ENCODE measurements at places on chromosomes 1 and 21.

GRCh38 chr1:185152187-185152767, 4.5 kb downstream of the TRMT1L start:
- DNase-seq = peak; percentile 21

DNA sequence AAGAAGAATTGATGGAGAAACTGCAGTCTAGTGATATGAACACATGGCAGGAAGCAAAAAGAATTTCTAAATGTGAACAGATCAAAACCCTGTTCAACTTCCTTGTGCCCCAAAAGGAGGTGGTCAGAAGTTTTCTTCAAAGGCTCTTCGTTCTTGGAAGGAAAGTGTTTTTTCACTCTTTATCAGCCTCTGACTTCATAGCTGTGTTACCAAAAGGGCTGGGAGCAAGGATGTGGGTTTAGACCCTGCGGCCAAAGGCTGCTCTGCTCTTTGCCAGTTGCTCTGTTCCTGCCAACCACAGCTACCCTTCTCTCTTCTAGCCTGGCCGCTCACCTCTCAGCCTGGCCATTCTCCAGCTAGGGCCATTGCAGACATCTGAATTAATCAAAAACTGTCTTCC, 53.8 kb downstream of the PTGER3 start:
- no peak for DNase-seq

DNA sequence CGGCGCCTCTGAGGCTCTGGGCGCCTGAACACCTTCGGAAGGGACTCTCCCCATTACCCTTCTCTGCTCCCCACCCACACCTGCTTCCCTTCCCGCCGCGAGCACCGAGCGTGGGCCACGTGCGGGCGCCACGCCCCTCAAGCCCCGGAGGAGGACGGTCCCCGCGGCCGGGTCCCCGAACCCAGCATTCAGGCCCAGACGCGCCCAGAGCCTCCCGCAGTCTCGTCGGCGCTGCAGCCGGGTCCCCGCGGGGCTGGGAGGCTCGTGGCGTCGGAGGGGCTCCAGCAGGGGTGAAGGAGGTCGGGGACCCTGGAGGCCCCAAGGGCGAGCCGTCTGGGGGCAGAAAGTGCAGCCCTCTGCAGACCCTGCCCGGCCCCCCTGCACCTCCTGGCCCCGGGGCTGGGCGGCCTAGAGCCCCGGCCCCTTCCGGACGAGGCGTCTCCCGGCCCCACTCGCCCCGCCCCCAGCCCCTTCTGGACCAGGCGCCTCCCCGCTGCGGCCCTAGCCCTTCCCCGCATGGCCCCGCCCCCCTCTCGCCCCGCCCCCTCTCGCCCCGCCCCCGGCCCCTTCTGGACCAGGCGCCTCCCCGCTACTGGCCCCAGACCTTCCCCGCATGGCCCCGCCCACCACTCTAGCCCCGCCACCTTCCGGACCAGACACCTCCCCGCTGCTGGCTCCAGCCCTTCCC, 378 bp upstream of the SMIM1 start:
- DNase-seq = peak; percentile 58

- no peak for DNase-seq
Measured at GRCh38 chr21:39803393-39803792, 58.4 kb downstream of the IGSF5 start.

DNA sequence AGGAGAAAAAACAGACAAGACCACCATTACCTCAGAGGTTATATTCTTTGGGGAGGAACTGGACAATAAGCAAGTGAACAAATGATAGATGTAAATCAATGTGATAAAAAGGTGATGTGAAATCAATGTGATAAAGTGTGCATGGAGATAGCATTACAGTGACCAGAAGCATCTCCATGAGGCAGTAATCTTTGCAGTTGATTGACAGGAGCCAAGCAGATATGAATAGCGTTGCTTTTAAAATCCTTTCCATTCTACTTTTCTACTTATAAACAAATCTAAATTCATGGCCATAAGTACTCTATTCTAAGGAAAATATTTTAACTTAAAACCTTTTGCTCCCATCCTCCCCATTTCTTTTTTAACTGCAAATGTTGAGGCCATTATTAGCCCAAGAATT, 2.8 kb upstream of the H3-3A start:
- DNase-seq = no peak

- DNase-seq = no peak
Measured at GRCh38 chr1:219847215-219847855, 81.0 kb downstream of the SLC30A10 start.

GRCh38 chr1:204530932-204531331, 14.7 kb downstream of the MDM4 start:
- DNase-seq = no peak

- peak; percentile 44 for DNase-seq
Measured at GRCh38 chr1:212669102-212669501, 30.5 kb downstream of the BATF3 start.

- no peak for DNase-seq
Measured at GRCh38 chr1:25243907-25244306, 3.3 kb downstream of the RSRP1 start.

DNA sequence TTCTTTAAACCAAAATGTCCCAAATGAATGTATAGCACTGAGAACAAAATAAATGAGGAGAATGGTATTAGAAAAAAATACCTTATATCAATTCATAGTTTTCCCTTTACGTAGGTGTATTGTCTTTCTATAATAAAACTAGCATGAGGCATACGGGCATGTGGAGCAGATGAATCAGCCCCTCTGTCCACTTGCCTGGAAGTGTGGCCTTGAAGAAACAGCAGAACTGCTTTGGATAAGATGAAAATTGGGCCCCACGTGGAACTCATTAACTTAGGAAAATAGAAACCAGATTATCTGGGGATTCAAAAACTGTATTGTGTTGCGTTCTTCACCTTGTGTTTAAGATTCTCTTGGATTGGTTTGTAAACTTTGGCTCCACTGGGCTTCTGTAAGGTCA, 356.8 kb upstream of the B3GALT2 start:
- DNase-seq = peak; percentile 2

DNA sequence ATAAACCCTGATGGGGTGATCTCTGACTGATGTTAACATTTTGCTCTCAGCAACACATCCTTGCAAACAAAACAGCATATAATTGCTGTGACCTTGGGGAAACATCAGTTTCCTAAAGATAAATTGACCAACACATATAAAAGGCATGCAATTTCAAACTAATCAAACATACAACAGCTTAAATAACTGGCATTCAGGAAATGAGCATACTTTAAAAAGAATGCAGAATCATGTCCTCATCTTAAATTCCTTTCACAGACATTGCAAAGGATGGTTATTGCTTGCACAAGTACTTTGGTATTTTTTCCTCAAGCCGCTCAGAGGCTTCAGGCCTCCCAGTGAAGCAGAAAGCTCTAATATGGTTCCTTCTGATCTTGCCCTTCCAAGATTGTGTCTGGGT, 53.4 kb upstream of the RGS18 start:
- peak; percentile 67 for DNase-seq

- DNase-seq = peak; percentile 39
Measured at GRCh38 chr1:178389441-178389840, 107.3 kb downstream of the CLEC20A start.

DNA sequence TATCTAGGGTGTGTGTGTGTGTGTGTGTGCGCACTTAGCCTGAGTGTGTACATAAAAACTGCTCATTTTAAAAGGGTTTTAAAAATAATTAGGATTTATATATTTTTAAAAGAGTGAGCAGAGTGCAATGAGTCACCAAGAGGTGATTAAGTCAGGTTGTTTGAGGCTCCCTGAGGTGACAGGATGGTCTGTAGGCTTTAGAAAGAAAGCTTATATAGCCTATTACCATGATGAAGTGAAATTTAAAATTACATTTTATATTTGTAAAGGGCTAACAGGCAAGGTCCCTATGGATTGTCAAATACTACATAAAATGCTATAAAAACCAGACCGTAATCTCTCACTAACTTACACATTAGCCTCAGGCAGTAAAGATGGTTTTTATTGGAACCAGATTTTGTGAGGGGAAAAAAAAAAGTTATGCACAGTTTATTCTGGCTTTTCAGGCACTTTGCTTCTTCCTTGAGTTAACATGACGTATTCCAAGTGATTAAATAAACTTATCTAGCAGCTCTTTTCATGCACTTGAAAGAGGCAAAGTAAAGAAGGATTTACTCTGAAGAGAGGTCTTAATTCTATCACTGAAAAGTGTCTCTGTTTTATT, 711.7 kb upstream of the PTBP2 start:
- DNase-seq = no peak

DNA sequence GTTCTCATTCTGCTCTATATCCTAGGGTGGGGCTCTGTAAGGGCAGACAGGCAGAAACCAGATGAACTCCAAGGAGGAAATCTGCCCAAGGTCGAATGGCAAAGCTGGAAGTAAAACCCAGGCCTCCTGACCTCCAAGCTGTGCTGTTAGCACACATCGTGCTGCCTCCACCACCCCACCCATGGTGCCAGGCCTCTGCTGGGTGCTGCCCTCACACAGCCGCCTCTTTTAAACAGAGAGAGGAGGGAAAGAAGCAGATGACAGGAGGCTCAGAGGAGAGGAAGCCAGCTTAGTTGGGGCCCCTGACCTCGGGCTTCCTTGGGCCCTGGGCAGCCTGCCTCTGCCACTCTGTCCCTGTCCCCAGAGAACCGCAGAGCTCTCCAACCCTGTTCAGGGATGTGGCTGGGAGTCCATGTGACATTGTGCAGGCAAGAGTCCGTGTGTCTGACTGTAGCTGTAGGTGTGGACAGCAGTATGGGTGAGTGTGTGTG, 1.1 kb downstream of the SYNC start:
- no peak for DNase-seq

DNA sequence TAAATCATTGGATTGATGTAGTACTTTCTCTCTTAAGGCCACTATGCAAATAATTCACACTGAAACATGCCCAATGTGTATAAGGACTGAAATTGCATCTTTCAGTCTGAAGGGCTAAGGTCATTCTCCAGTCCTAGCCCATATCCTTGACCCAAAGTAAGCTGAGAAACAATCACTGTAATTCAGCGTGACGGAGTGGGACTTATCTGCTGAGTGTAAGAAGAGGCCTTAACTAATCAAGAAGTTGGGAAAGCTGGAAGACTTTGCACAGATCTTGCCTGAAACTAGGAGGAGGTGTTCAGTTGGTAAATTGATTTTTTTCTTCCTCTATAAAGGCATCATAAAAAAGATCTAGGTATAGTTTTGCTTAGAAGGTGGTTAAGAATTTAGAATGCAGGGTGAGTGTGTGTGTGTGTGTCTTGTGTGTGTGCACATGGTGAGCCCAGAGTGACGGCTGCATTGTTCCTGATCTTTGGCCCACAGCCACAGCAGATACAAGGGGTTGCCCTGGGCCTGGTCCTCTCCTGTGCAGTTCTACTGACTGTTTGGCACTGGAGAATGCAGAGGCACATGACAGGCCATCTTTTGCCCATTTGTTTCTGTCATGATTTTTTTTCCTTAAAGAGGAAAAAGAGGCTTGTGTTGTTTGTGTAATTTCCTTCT, 13.3 kb upstream of the PPP2R5A start:
- no peak for DNase-seq

DNA sequence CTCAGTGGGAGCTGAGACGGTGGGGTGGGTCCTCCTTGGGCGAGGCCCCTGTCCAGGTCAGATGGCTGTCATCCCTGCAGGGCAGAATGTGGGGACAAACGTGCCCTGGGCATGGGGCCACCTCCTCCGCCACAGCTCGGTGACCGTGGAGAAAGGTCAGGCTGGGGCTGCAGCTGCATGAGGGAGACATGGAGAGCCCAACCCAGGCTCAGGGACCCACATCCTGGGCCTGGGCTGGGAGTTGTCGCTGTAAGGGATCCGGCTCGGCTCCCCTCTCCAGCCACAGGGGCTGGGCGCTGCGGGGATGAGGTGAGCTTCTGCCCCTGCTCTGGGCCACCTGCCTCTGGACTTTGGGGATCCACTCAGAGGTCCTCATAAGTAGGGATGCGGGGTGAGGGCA, 518 bp upstream of the PLCH2 start:
- DNase-seq = no peak

- no peak for DNase-seq
Measured at GRCh38 chr1:50271337-50271736, 151.9 kb downstream of the DMRTA2 start.

GRCh38 chr1:23799570-23800399, 769 bp downstream of the GALE start:
- peak; percentile 85 for DNase-seq

DNA sequence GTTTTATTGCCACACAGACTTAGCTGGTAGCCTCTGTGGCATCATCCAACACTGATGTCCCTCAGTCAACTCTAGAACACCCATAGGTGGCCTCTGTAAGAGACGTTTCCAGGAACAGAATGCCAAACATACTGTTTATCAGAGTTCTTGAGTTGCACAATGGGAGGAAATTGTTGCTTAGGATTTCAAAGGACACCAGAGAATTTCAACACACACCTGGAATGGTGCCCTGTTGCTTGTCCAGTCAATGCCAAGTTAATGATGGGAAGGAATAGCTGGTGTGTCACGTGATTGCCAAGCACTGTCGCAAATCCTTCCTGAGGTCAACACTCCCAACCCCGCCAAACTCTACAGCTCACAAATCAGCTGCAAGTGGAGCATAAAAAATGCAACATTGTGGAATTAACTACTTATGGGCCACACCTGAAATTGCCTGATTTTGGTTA, 28.6 kb upstream of the DUSP23 start:
- peak; percentile 99 for DNase-seq

- DNase-seq = no peak
Measured at GRCh38 chr1:8386247-8386646, 68.3 kb downstream of the SLC45A1 start.

- DNase-seq = no peak
Measured at GRCh38 chr1:40810927-40811326, 27.3 kb downstream of the KCNQ4 start.

DNA sequence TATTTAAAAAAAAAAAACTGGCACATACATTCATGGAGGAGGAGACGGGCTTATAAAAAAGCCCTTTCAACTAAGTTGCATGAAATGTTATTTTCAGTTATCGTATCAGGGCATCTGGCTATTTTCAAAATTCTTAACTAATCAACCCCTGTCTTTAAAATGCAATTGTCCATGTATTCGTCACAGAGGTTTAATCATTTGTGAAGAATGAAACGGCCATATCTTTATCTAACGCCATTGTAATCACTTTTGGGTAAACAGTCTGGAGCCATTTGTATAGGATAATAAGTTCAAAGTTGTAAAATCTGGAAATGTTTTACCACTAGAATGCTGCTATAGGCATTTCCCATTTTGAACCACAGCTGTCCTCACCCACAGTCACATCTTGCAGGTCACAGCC, 30.4 kb downstream of the SLC30A10 start:
- DNase-seq = no peak

GRCh38 chr1:19400875-19401534, 84.3 kb downstream of the CAPZB start:
- DNase-seq = no peak

GRCh38 chr1:177793900-177794299, 176.0 kb downstream of the SEC16B start:
- DNase-seq = no peak

DNA sequence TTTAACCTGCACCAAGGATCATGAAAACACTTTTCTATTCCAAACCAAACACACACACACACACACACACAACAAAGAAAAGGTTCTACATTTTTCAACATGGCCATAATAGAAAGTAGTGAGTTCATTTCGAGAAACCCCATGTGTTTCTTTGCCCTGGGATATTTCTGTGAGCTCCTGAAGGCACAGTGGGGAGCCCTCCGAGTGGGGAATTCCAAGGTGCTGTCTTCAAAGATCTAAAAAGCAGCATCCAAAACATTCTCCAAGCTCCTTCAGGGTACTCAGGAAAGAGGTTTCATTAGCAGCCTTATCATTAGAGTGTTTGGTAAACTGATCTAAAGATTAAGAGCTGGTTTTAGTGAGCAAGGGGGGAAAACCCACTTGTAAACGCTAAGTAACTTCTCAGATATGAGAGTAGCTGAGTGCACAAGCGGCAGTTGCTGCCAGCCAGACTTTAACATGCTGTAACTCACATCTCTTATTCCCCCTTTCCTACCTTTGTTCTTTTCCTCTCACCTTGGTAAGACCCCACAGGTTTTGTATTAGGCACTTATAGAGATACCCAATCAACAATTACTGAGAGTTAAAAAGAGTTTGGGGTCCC, 38.3 kb downstream of the ZC3H11B start:
- DNase-seq = no peak
